ENCODE measurements at places on chromosomes 3 and 15.

DNA sequence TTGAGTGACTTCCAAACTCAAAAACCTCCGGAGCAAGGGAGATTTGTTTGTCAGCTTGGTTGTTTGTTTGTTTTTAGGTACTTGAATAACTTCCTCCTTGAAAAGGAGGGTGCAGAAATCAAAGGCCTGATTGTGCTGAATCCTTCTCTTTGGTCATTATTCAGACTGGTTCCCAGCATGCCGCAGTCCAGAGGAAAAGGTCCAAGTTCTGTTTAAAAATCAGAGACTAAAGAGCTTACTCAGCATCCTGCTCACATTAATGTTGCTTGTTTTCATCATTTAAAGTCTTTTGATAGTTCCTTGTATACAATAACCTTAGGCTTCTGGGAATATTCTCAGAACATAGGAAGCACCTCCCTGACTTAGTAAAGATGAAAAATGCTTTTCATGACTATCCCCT, 982 bp upstream of the SCG3 start:
- no peak for DNase-seq

- peak; percentile 74 for DNase-seq
These were observed 35.4 kb downstream of the EHD4 start for GRCh38 chr15:41936649-41937567.

DNA sequence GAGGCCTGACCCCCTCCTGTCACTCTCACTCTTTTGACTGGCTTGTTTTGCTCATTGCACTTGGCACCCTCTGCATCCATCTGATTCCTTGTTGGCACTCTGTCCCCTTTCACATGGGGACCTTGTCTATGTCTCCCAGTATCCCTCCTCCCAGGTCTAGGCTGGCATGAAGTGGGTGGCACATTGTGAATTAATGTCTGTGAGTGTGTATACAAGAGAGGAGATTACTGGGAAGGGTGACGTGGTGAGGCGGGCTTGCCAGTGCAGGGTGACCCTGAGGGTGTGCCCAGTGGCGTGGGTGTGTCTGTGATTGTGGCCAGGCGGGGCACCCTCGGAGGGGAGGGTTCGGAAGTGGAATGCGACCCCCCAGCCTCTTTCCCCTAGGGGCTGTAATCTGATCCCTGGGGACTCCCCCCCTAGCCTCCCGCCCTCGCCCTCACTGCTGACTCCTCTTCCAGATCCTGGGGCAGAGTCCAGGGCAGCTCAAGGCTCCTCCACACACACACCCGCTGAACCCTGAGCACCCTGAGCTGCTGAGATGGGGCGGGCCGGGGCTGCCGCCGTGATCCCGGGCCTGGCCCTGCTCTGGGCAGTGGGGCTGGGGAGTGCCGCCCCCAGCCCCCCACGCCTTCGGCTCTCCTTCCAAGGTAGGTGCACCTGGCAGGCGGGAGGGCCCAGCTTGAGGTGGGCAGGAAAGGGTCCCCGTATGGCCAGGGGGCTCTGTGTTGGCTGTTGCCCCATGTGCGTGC, at the start of gene SEMA3B:
Gene SEMA3B (plus strand): TSS at position 445 of the 749 bp plus-strand sequence. CDS start 94 bp downstream, at position 539.
- DNase-seq = no peak

GRCh38 chr3:15645740-15646501, 44.4 kb downstream of the BTD start:
- DNase-seq = no peak

GRCh38 chr15:39031596-39031995, 467.0 kb upstream of the RASGRP1 start:
- no peak for DNase-seq

GRCh38 chr15:22831473-22831872, 7.0 kb upstream of the NIPA2 start:
- no peak for DNase-seq

DNA sequence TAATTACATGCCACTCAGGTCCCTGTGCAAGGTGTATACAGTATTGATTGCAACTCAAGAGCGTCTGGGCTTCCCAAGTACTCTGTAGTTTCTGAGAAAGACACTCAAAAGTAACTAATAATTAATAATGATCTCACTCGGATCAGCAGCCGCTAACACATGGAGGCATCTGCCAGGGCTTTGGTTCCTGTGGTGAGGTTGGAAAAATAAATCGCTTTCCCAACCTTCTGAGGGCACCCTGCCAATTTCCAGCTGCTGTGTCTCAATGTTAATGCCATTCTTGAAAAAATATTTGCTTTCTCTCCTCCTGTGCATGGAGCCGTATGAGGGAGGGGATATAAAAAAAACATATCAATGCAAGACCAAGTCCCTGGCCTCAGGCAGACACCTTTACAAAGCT, 116.5 kb upstream of the SLC2A2 start:
- DNase-seq = no peak

DNA sequence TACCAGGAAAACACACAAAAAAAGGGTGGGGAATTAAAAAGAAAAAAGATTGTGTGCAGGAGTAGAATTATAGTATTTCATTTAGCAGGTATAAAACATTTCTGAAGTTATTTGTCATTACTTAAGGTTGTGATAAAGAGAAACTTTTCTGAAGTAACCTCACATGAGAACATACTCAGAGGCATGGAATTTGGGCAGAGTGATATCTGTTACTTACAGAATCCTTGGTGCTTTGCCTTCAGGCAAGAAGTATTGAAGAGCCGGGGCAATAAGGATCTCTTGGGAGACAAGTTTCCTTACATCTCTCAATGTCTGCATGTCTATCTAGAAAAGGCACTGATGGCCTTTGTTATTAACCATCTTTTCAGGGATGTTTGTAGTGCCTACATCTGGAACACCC, 179.7 kb upstream of the ROBO1 start:
- no peak for DNase-seq

- no peak for DNase-seq
These were observed 16.0 kb downstream of the NKIRAS1 start for GRCh38 chr3:23900744-23901143.

GRCh38 chr3:53126601-53127000, 3.6 kb downstream of the RFT1 start:
- no peak for DNase-seq

DNA sequence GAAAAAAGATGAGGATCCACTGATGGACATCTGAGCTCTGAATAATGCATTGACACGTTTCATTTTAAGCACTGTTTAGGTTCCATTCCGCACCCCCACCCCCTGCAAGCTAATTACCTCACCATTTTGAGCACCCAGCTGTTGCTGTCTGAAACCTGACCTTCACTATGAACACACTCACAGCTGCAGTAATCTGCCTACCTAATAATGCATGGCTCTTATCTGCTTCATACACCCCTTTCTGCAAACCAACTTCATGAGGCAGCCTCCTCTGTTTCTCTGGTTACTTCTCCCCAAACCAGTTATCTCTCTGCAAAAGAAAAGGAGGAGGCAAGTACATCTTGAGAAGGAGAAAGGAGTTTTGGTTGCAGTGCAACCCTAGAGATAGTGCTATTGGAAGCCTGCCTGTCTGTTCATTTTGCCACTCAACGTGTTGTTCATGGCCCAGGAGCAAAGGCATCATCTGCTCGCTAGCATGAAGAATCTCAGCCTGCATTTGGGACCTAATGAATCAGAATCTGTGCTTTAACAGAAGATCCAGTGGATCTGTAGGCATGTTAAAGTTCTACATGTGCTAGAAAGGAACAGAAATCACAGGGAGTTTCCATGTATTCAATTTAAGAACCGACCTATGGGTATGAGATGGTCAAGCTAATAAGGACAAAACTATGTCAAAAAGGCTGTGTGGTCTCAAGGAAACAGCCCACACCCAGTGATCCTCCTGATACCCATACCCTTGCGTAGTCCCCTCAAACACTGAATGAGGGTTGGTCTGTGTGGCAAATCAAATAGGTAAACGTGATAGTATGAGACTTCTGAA, 87.2 kb downstream of the MB21D2 start:
- DNase-seq = no peak

- no peak for DNase-seq
These were observed 41.3 kb downstream of the SSR3 start for GRCh38 chr3:156513619-156514018.

DNA sequence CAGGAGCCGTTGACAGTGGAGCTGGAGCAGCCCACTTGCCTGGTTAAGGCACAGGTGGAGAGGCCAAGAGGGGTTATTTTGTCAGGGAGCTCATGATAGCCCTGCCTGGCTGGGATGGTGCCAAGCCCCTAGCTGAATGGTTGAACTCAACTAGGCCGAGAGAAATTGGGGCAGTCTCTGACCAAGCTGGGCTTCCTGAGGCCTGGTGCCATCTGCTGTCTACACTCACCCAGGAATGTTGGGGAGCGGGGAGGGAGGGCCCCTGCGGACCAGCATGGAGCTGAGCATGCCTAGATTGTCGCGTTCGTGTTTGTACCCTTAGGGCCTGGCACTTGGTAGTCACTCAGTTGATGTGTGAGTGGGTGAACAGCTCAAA, 1.2 kb downstream of the BRPF1 start:
- DNase-seq = no peak

DNA sequence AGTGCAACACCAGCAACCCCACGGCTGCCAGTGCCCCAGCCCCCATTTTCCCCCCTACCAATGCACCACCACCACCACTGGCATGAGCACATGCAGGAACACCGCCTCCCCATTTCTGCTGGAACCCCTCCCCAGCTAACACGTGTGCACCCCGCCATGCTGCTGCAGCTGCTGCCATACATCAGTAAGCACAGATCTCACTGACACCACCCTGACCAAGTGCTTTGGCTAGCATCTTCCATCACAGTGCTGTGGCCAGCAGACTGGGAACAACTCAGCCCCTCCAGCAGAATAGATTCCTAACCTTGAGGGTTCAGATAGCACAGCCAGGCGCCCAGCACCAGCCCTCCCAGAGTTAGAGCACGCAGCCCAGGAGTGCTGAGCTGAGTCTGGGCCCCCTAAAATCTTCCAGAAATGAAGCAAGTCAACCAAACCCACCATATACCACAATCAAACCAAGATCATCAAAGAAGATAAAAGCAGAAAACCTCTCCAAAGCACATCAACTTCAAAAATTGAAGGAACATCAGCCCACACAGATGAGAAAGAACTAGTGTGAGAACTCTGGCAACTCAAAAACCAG, 81.2 kb upstream of the CDV3 start:
- DNase-seq = no peak

DNA sequence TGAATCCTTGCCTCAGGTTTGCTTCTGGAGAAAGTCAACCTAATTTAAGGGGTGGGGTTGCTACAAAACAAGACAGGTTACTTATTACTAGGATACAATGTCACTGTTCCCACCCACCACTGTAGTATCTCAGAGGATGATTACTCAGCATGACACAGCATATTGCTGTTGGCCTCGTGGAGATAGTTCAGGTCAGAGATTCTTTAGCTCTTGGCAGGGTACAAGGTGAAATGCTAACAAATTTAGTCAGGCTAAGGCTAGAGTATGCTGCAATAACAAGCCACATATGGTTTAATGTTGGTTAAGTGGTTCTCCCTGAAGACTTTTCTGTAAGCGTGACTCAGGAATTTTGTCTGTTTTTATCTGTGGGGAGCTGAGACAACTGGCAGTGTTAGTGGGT, 161.8 kb downstream of the EDEM1 start:
- DNase-seq = no peak

GRCh38 chr3:186054792-186055352, 54.0 kb downstream of the ETV5 start:
- DNase-seq = no peak

- peak; percentile 81 for DNase-seq
These were observed at the start of gene DISP2 for GRCh38 chr15:40357723-40358470. Gene DISP2, plus strand, starts transcription at chr15:40358219. Its CDS starts 103 bp downstream, at chr15:40358322.

DNA sequence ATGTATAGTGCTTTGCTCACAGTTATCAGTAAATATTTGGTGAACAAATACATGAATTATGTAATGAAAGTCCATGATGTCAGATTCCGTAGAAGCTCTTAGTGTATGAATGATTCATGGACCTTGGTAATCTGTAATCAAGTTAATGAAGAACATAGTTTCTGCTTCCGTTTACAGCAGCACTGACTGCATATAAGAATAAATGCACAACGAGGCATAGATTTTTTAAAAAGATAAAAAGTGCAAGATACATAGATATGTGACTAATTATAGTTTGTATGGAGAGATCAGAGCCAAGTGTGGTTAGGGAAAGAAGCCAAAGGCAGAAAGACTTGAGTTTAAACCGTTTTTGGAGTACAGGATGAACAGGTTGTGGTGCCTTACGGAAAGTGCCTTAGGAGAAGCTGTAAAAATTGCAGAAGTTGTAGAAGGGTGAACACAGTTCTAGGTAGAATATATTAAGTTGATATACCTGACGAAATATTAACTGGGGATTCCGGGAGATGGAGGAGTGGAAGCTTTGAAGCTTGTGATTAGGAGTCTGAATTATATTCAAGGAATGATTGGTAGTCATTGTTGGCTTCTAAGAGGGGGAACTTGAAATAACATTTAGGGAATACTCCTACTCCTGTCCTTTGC, 293.1 kb downstream of the NLGN1 start:
- DNase-seq = no peak

GRCh38 chr3:38148311-38148882, 9.9 kb downstream of the MYD88 start:
- DNase-seq = no peak

DNA sequence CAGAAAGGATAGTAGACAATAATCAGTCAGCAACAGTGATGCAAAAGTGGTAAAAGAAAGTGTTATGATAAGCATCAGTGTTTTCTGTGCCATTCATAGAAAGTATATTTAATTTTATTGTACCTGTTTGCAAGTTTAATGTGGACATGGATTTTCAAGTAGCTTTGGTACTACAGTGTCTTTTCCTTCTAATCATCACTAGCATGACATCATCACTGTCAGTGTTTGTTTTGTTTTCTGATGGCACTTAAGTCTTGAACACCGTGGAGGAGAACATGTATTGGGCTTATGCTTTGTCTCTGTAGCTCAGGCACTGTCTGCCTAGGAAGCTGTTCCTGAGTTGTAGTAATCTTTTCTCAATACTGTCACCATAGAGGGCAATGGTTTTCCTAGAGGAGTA, 41.9 kb downstream of the SETD5 start:
- no peak for DNase-seq

- no peak for DNase-seq
These were observed 36.6 kb downstream of the ATP6V1A start for GRCh38 chr3:113783463-113783862.

DNA sequence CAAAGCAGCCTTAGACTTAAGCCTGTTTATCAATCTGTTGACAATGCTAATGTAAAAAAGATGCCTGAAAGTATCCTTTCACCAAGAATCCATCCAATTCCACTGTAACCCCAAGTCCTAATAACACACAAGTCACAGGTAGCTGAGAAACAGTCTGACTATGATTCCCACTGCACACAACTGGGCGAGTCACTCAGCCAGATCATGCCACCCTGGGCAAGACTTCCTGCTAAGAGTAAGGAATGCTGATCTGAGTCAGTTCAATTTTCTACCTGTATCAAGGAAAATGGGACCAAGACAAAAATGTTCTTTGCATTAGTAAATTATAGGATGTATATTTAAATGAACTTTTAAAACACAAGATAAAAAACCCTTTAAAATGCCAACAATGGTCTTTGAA, 33.3 kb downstream of the NPTN start:
- no peak for DNase-seq

All from stimulated activated CD4-positive, alpha-beta T cell treated with anti-CD3 and anti-CD28 coated beads, Interleukin-15, amount 100 ng/mL, for 48 hours (primary cell).